Activated T-helper 1 cell treated with anti-CD3 and anti-CD28 coated beads, Interleukin-12 subunit alpha, Interleukin-12 subunit beta, Interleukin-2, Interleukin-4 antibody, amounts not matched to agents 30 ng/mL and 10 ng/mL and 1 ng/mL, durations not matched to agents 14 hours and 24 hours and 36 hours (primary cell): ENCODE measurements at places on chromosomes 11 and 22.
A peak's percentile ranks its signal among the peaks of the same experiment; 100 is the strongest.

GRCh38 chr11:35995681-35996271 lies 51.9 kb downstream of the LDLRAD3 start:
- DNase-seq = no peak

DNA sequence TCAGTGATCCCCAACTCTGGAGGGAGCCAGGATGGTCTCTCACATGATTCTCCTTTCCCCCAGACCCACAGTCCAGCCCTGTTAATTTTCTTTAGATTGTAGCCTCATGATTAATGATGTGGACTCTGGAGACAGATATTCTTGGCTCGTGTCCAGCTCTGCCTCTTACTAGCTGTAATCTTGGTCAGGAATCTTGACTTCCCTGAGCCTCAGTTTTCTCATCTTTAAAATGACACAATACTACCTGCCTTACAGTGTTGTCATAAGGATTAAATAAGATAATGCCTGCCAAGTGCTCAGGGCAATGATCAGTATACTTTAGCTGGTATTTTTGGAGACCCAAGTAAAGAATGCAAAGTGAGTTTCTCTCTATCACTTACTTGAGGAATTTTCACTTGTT lies 60.0 kb downstream of the SPECC1L start:
- no peak for DNase-seq

- DNase-seq = no peak
These were observed 28.6 kb downstream of the PPIL2 start for GRCh38 chr22:21694394-21694793.

GRCh38 chr22:28999919-29000556 lies 61.6 kb downstream of the C22orf31 start:
- DNase-seq = no peak

GRCh38 chr22:43829904-43830851 lies 18.1 kb upstream of the EFCAB6 start:
- no peak for DNase-seq

DNA sequence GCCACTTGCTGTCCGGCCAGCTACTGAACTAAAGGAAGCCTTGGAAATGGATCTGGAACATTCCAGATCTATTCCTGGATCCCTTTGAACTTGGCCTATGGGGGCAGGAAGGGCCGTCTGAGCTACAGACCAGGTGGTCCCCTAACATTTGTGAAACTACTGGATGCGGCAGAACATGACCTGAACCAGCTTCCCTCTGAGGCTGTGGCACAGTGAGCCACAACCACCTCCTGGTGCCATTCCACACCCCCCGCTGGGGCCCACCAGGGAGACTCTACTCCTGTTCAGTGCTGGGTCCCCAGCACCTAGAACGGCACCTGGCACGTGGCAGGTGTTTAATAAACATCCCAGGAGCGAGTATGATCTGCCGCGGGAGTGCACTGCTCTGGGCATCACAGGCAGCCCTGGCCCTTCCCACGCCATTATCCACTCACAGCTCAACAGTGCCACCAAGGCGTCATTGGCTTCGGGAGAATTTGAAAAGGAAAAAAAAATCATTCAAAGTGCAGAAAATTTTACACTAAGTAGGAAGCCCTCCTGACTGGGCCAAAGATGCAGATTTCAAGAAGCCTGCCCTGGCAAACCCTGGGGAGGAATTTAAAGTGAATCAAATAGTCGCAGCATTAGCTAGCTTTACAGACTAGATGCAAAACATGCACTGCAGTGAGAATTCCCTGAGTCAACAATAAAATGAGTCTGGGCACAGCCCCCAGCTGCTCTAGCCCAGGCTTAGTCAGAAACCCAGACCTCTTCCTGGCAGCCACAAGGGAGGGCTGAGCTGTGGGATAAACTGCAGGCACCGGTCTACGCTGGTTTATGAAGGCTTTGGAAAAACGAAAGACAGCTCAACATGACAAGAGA lies 14.3 kb upstream of the EFCAB6 start:
- DNase-seq = no peak

DNA sequence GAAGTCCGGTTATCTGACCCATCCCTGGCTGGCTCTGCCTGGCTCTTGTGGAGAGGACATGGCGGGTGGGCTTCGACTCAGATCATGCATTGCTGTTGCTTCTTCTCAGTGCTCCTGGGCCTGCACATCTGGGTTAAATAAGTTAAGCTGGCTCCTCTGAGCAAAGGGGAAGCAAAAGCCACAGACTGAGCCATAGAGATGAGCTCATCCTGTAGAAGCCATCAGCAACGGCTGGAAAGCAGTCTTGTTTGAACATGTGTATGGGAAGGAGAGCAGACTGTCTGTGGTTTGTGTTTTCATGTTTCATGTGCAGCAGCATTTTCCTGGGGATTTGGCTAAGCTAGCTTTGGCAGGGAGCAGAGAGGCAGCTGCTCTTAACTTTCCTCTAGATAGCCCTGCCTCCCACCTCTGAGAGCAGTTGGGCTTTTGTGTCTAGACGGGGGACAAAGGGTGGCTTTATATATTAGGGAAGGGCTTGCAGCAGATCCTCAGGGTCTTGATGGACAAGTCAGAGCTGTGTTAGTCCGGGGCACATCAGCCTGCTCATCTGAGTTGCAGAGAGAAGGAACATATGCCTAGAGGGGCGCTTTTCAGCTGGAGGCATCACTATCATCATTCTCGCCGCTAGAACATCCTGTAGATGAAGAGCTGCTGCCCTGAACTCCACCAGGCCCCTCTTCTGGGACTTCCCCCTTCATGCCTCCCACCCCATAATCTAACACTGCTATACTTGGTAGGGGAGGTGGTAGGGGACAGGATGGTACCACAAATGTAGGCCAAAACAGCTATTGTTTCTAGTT lies 14.9 kb downstream of the DCPS start:
- DNase-seq = peak; percentile 21
